ENCODE measurements at places on chromosomes 16 and 17.

DNA sequence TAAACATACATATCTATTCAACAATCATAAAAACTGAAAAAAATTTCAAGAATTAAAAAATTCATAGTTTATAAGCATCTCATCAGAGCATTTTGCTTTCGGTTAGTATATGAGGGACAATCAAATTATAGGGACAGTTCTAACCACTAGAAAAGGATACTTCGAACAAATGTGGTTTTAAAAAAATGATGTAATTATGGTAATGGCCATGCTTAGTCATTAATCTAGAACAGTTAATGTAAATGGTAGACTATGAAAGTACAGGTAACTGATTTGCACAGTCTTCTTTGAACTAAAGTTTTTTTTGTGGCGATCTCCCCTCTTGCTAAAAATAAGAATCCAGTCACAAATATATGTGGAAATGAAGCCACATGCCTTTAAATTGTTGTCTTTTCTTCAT is 63.5 kb upstream of the PHOSPHO1 start:
- DNase-seq: no peak

- no peak for DNase-seq
Measured at GRCh38 chr16:86931410-86931941, 353.1 kb downstream of the FOXL1 start.

GRCh38 chr16:64445245-64445644 is 676.6 kb downstream of the CDH11 start:
- DNase-seq: no peak

DNA sequence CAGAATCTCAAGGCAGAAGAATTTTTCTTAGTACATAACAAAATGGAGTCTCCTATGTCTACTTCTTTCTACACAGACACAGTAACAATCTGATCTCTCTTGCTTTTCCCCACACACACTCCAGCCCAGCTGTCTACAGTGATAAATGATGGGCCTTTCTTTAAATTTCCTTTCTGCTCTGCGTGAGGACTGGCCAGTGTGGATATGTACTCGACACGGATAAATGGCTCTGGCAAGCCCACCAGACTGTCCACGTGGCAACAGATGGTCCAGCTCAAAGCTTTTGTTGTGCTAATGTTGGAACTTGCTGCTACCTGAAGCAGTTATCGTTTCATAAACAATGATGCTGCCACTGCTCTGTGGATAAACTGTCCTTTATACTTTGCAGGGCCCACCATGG is 410.7 kb downstream of the TMEM114 start:
- DNase-seq: no peak

GRCh38 chr16:72840631-72841381 is 207.1 kb downstream of the ZFHX3 start:
- no peak for DNase-seq

DNA sequence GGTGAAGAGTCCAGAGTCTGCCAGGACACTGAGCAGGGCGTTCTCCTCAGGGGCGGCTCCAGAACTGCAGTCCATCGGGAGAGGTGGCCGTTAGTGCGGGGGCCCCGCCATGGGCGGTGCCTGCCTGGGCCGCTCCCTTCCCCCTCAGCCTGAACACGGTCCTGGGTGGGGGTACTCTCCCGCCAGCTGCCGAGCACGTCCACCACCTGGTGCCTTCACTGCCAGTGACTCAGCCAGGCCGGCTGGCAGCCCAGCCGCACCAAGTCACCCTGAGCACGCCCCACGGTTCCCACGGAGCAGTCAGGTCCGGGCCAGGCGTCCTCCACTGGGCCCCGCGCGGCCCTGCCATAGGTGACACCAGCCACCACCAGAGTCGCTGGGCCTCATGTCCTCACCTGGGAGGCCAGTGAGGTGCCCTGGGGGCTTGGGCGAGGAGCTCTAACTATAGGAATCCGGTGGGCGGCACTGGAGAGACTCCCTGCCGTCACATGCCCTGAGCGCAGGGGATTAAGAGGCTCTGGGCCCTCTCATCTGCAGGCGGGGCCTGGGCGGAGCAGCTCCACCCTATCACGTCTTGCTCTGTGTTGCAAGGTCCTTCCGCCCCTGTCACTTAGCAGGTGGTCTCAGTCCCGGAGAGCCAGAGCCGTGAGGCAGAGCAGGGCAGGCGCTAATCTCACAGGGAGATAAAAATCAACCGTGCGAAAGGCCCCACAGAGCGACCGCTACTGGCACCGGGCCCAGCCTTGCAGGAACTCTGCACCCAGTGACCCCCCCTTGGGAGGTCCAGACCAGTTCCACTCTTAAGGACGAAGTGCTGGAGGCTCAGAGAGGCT is 14.3 kb downstream of the PIEZO1 start:
- DNase-seq: no peak

GRCh38 chr16:81138831-81139557 is 42.8 kb upstream of the GCSH start:
- DNase-seq: no peak

GRCh38 chr16:48231727-48232492 is 12.2 kb upstream of the LONP2 start:
- DNase-seq: no peak

GRCh38 chr17:65441053-65441605 is 120.3 kb downstream of the AXIN2 start:
- DNase-seq: no peak

GRCh38 chr16:61871837-61872777 is 164.1 kb downstream of the CDH8 start:
- DNase-seq: no peak

GRCh38 chr17:36074365-36074764 is 10.3 kb downstream of the CCL18 start:
- DNase-seq: no peak

DNA sequence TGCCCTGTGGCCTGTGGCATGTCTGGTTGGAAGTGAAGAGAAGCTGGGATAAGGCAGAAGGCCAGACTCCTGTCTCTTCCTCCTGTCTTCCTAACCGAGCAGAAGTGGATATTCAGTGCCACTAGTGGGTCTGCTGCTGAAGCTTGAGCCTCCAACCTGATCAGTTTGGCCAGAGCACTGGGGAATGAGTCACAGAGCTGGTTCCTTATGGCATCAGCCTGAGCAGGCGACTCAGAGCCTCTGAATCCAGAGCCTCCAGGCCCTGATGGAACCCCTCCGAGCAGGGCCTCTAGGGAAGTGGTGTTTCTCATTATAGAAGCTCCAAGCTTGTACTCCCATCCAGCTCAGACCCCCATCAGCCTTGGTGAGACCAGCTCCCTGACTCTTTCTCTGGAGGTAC is 2.0 kb downstream of the WSCD1 start:
- no peak for DNase-seq

GRCh38 chr16:10480151-10480550 is 94.3 kb downstream of the ATF7IP2 start:
- no peak for DNase-seq

DNA sequence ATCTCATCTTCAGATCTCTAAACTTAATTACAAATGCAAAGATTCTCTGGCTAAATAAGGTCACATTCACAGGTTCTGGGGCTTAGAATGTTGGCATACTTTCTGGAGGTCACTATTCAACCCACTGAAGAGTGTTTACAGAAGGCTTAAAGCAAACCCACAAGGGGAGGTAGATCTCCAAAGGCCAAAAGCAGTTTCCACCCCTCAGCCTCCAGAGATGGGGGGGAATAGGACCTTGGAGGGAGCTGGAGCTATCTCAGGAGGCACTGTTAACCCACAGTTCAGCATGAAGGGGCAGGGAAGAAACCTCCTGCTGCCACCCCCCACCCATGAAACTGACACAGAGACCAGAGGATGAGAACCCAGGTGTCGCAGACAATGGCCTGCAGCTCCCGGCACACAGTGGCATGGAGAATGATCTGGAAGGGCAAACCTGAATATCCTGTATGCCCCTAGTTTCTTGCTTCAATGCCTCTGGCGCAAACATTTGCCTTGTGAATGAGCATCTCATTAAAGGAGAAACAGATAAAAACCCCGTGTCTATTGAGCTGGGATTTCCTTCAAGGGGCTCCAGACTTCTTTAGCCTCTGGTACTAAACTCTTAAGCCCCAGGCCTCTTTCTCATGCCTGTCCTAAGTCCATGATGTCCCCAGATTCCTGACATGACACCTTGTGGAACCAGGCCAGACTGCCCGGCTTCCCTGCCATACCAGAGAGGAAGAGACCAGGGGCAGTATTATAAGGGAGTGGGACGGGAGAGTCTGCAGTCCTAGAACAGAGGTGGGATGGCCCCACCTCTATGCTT is 103.1 kb upstream of the CDH5 start:
- no peak for DNase-seq

DNA sequence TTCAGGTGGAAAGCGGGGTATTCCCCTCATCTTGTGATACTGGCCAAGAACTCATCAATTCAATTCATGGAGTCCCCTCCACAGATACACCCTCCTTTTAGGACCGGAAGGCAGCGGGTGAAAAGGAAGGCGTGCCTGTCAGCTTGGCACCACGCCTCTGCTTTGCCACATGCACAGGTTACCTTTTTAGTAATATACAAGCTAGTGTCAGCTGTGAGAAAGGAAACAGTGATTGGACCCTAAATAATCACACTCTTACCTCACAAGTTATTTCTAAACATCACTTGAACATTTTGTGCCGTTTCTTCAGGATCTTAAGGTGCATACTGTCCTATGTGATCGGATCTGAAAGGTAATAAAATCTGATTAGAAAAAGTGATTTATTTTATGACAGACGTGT is 15.7 kb downstream of the ZDHHC7 start:
- peak; percentile 19 for DNase-seq

Measured in CD4-positive, CD25-positive, alpha-beta regulatory T cell (primary cell).